NCI-H2227 treated with DMSO at 0.1 percent for 48 hours (cell line): ENCODE measurements at places on chromosomes 5 and 9.
A peak's percentile ranks its signal among the peaks of the same experiment; 100 is the strongest.

- no peak for DNase-seq
These were observed 68.9 kb downstream of the SLC1A3 start for GRCh38 chr5:36675282-36675681.

DNA sequence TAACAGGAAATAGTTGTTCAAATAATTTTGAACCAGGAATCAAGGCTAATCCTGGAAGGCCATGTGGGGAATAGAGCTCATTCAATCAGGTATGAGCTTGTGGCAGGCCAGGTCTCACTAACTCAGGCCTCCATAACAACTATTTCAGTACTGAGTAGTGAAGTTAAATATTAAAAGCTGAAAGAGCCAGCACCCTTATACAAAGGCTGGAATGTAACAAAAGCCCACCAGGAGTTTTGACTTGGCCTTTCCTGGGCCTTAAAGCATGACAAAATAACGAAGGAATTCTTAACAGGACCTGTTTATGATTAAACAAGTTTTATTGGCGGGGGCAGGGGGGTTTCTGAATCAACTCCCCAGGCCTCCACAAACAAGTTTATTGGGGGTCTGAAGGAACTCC lies 1146.7 kb downstream of the CDH9 start:
- no peak for DNase-seq

DNA sequence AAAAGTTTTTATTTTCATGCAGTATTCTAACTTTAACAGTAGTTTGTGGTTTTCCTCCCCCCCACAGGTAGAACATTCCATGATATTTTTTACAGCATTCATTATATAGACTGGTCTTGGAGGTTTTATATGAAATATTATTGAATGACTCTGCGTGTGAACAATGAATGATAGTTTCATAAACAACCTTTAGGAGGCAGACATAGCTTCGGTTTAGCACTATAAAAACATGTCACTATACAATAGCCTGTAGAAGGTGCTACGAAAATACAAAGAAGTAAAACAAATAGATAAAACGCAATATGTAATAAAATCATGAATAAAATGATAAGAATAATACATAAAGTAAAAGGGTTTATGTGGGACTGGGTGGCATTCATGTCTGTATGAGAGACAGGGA lies 8.5 kb downstream of the KLF4 start:
- no peak for DNase-seq

DNA sequence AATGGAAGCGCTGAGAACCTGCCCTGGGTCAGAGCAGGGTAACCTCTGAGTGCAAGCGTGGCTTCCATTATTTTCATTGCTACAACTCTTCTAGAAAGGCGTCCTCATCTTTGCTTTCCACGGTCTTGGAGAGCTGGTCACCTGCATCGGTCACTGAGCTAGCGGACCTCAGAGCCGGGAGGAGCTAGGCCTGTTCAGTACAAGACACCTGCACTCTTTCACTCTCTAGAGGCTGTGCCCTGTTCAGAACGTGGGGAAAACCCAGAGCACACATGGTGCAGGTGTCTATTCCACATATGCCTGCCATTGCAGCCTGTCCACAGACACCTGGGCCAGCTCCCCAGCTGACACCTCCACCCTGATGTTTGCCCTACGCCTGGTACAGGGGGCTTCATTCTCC lies 147.8 kb upstream of the IRX2 start:
- no peak for DNase-seq

DNA sequence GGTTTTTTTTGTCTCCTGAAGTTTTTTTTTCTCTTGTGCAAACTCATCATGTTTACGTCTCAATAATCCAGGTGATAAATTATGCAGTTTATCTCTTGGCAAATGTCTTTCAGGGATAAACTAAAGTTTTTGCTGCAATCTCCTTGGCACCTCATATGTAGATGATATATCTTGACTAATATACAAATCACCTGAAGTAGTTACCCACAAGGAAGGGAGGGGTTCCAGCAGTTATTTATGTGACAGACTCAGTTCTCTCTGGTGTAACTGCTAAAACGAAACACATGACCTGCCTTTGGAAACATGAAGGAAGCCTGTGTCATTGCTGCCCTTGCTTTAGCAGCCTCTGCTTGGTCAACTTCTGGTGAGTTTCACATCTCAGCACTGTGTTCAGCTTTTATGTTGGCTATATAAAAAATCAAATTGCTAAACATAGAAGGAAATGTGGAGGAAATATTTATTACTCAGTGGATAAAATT lies 39.3 kb upstream of the KIAA1958 start:
- DNase-seq = no peak

DNA sequence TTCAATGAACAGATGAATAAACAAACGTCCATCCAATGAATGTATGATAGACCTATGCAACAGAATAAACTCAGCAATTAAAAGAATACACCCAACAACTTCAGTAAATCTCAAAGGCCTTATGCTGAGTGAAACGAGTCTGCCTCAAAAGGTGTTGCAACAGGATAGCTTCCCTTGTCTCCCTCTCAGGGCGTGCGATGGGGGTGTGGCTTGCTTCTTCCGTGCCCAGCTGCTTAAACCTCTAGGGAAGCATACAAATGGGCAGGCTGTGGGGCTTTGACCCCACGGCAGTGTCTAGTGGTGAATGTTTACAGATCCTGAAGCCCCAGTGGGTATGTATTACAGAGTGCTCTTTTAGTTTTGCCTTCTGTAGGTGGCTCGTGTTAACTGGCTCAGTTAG lies 87.0 kb upstream of the CCL21 start:
- no peak for DNase-seq

- DNase-seq = no peak
These were observed 16.1 kb downstream of the FBP2 start for GRCh38 chr9:94577571-94577970.

GRCh38 chr9:36971935-36972488 lies 62.1 kb downstream of the PAX5 start:
- DNase-seq = no peak

- DNase-seq = no peak
These were observed 214.1 kb downstream of the SMARCA2 start for GRCh38 chr9:2229109-2229721.

DNA sequence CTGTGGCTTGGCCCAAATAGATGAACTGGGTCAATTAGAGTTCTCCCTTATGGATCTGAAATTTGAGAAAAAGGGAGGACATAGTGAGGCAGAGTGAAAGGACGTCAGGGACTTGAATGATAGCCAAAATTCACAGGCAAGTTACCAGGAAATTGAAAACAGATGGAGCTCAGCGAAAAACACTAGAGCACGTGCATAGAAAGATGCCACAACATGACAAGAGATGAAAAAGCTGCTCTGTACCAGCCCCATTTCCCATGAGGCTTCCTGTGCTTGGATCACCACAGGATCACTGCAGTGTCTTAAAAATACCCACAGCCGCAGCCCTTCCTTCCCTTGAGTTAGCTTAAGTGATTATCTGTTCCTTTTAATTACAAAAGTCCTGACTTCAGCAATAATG lies 39.0 kb upstream of the HOMER1 start:
- no peak for DNase-seq

DNA sequence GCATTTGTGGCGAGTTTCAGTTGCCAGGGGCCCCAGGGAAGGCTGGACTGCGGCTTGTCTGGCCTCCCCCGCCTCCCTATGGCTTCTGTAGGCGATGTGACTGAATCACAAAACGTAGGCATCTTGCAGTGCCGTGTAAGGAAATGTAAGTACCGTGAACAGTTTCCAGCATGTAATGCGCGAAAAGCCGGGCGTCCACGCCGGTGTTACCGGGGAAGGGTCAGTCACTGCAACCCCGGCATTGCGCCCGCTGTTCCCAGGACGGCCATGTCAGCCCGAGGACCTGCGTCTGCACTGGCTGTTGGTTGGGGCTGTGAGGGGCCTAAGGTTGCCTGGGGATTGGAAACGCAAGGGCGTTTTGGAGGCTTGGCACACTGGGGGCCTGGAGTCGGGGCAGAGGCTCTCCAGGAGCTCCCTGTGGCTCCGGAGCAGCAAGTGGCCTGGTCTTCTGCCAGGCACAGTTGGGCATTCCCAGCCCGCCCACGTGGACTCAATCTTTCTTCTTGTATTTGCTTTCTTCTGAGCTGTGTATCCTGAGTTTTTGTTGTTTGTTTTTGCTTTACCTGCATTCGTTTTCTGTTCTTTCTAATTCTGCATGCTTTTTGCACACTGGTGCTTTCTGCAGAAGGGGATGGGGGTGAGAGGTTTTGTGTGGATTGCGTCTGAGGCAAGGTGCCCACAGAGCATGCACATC lies 36.9 kb upstream of the PLEKHG4B start:
- DNase-seq = no peak

DNA sequence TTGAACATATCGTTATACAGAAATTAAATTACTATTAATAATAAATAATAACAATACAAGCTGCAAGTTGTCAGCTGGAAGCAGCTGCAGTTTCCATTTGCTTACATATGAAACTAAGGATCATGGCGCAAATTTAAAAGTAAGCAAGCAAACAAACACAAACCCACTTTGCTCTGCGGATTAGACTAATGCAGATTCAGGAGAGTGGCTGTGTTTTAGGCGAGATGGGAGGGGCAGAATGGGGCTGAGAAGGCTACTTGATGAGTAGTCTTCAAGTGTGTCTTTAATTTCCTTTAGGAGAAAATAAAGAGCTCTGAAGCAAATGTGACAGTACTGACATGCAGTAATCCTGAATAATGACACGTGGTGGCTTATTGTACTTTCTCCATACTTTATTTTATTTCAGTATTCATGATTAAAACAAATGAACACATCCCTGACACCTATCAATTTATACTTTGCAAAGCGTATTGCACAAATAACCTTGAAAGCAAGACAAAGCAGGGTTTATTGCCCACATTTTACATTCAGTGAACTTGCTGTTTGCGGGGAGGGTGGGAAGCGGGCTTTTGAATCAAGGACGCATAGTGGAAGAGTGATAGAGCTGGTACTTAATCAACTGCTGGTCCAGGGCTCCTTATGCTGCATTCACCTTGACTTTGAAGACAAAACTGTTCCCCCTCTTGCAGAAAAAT lies 221.4 kb upstream of the TRIM32 start:
- no peak for DNase-seq

DNA sequence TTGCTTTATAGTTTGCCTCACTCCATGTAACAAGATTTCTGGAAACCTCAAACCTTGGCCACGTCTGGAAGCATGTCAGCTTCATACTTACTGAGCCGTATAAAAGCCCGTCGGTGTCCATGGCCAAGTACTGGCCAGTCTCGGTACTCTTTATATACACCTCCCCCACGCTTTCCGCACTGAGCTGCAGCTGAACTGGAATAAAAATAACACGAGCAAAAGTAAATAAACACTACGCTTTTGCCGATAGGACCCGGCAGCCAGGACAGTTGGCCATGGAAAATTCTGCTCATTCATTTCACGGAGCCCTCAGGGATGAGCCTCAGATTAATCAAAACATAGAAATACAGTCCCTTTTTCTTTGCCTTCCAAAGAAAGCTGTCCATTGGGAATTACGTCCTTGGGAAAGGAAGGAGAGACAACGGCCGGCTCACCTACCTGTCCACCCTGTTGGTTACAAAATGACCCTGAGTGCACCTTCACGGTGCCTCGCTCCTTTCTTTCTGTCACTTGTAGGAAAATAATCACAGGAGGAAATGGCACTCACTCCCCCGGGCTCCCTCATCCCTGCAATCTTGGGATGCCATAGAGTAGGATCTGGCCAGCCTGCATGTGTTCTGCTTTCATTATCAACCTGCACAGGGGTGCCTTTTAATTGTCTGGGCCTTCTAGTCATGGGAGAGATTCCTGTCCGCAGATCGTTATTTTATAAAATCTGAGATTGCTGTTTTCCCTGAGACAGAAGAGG lies 85.1 kb downstream of the FGF1 start:
- DNase-seq = peak; percentile 15

DNA sequence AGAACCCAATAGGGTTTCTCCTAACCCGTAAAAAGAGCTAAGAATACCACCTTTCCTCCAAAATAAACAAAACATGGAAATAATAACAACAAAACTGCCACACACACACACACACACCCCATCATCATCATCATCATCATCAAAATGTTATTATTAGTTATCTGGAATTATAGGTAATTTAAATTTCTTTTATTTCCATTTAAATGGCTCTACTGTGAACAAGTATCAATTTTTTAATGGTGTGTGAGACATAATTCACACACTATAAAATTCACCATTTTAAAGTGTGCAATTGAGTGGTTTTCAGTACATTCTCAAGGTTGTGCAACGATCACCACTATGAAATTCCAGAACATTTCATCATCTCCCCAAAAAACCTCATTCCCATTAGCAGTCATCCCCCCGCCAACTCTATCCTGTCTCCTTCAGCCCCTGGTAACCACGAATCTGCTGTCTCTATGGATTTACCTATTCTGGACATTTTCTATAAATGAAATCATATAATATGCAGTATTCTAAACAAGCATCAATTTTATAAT lies 172.7 kb downstream of the ROR2 start:
- no peak for DNase-seq

DNA sequence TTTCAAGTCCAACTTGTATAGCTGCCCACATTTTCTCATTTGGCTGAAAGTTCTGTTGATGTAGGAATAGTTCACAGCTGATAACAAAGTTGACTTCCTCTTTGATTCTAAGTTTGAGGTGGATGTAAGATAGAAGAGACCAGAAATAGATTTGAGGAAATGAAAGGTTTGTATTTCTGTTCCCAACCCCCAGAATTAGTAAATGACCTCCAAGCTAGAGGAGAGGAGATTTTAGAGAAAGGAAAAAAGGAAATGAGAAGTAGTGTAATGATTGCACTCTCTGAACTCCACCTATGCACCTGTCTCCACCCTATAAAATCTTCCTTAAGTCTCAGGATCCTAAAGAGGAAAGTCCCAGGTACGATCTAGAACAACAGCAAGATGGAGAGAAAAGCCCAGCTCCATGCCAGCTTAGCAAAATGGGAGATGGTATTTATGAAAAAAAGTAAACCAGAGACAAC lies 130.4 kb upstream of the POC5 start:
- DNase-seq = no peak

GRCh38 chr5:61330341-61330844 lies 1.7 kb upstream of the ZSWIM6 start:
- peak; percentile 62 for DNase-seq

DNA sequence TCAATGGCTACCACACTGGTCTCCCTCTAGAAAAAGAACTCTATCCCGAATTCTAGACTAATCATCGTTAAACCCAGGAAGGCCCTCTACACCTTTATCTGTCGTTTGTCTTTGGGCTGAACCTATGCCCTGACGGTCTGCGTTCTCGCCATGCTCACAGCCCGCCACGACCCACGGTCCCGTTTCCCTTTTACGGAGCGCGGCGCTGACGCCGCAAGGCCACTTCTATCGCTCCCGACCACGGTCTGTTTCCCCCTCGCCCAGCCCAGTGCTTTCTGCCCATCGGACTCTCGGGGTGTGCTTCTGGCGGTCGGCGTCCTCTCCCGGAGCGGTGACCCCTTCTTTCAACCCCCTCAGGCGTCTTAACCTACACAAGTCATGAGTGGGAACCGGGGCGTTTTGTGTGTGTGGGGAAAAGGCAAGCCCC lies 974 bp downstream of the C9orf40 start:
- DNase-seq = no peak

- DNase-seq = no peak
These were observed 223.3 kb upstream of the IRX1 start for GRCh38 chr5:3372289-3372688.

- DNase-seq = no peak
These were observed 2.2 kb downstream of the TNIP1 start for GRCh38 chr5:151078490-151079262.

GRCh38 chr5:9589049-9589835 lies 40.9 kb downstream of the TAS2R1 start:
- DNase-seq = no peak
